ENCODE measurements at places on chromosomes 13 and 19.

DNA sequence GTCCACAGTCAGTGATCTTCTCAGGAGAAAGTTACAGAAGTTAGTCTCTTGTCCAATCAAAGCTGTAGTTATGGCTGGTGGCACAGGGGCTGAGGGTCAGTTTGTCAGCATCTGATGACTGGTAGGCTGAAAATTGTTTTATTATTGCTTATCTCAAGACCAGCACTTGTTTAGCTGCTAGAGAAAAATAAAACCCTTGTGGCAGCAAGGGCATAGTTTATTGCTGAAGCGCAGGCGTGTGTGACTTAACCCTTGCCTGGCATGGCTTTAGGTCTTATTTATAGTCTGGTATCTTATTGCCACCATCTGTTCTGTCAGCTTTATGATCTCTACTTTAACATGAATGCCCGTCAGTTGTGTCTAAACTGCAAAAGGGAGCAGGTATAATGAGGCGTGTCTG, 154.7 kb downstream of the USP12 start:
- no peak for DNase-seq

DNA sequence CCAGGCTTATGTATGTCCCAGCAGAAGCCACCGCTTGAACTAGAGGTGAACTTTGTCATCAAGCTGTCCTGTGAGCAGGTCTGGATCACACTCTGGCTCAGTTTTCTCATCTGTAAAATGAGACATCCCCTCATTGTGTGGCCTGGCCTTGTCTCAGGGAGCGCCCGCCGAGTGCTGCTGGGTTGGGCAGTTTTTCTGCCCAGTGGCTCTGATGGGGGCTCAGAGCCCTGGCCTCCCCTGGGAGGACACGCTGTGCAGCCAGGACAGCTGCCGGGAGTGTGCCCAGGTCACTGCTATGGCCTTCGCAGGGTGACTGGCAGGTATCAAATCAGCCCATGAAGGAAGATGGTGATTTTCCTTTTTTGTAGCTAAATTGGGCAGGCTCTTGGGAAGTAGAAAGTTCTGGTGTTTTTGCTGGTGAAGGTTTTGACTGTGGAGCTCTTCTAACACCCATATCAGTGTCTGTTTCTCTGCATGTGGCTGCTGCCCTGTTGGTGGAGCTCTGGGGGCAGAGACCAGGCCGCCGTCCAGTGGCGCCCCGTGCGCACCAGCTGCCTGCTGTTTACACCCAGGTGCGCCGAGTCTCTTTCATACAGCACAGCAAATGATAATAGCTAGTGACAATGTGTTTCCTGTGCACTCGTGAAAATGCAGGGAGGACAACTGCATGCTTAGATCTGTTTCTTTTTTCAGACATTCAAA, 40.8 kb downstream of the SLC7A9 start:
- peak; percentile 14 for DNase-seq

DNA sequence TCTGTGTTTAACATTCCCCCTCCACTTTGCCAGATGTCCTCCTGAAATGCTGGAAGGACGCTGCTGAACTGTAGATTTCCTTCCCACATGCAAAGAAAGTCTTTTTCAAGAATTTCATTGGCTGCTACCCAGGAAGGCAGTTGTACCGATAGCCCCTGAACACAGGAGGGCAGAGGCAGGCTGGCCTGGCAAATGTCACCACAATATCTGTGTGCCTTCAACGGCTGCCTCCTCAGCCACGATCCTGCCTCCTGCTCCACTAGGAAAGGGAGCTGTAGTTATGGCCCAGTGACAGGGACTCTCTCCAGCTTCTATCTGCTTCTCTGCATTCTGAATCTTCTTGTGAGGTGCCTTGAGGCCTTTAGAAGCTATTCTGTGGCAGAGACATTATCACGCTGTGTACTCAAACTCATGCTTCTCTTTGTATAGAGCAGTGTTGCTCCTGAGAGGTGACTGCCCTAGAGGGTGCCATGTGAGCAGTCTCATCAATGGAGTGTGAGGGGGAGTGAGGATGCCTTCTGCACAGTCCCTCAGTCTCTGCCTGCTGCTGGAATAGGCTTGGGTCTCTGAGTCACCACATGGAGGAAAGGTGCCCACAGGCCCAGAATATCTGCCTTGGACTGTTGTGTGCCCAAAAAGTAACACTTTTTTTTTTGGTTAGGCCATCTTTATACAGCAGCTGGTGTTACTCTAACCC, 279.8 kb downstream of the DNAJC15 start:
- no peak for DNase-seq

DNA sequence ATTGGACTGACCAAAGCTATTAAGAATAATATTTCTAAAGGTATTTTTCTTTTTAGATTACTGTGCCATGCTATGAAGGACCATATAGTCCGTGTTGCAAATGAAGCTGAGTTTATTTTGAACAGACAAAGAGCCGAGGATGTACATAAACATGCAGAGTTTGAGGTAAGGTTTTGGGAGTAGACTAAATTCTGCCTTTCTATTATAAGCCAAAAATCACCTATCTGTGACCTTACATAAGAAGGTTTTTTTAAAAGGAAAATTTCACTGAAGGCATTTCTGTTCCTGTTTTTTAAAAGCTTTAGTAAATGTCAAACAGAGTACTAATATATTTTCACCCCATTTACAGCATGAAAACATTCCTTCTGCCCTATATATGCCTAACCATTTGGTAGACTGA, 127.4 kb downstream of the MAB21L1 start:
- DNase-seq = no peak

- peak; percentile 52 for DNase-seq
These were observed 62.4 kb downstream of the SERTM1 start for GRCh38 chr13:36736119-36736726.

DNA sequence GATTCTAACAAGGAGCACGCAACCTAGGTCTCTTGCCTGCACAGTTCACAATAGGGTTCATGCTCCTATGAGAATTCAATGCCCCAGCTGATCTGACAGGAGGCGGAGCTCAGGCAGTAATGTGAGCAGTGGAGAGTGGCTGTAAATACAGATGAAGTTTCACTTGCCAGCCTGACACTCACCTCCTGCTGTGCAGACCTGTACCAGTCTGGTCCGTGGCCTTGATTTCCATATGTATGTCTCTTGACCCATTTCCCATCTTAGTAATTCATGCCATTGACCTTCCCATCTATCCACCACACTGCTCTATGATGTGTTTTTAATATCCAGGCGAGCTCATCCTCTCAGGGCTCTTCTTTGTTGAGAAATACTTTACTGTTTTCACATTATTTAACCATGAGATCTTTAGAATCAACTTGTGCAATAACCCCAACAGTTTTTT, 95.2 kb downstream of the LRCH1 start:
- DNase-seq = peak; percentile 28

GRCh38 chr19:8705742-8706141, 7.1 kb upstream of the ACTL9 start:
- no peak for DNase-seq

DNA sequence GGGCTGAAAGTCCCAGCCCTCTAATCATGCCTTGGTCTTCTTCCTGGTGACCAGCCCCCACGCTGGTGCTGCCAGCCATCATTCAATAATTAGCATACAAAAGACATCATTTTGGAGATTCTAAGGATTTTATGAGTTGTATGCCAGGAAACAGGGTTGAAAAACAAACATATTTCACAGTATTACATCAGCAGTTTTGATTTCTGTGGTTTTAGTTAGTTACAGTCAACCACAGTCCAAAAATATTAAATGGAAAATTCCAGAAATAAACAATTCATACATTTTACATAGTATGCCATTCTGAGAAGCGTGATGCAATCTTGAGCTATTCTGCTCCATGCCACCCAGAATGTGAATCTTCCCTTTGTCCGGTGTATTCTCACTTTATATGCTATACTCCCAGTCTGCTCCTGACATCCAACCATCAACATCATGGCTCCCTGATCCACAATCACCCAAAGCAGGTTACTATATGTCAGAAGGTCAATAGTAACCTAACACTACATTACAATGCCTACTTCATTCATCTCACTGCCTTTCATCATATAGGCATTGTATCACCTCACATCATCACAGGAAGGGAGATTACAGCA, 49.2 kb downstream of the STOML3 start:
- no peak for DNase-seq

DNA sequence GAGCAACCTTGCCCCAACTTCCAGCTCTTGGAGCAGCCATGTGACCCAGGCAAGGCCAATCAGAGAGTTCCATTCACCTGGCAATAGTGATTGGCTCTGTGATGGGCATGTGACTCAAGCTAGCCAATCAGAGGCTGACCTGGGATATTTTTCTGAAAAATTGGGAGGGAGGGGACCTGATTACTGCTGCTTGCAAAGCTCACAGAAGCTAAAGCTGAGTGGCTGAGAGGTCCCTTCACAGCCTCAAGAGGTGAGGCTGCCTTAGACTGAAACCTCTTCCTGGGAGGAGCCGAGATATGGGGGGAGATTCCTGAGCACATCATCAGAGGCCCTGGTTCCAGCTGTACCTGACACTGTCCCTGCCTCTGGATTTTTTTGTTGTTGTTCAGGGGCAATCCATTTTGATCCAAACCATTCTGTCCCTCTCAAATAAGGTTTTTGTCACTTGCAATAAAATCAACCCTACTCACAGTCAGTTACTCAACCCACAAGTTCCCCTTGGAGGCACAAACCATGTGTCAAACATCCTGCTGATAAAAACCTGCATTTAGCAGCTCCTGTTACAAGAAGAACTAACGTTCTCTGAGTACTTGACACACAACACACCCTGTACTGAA, 4.8 kb downstream of the CIB3 start:
- no peak for DNase-seq

DNA sequence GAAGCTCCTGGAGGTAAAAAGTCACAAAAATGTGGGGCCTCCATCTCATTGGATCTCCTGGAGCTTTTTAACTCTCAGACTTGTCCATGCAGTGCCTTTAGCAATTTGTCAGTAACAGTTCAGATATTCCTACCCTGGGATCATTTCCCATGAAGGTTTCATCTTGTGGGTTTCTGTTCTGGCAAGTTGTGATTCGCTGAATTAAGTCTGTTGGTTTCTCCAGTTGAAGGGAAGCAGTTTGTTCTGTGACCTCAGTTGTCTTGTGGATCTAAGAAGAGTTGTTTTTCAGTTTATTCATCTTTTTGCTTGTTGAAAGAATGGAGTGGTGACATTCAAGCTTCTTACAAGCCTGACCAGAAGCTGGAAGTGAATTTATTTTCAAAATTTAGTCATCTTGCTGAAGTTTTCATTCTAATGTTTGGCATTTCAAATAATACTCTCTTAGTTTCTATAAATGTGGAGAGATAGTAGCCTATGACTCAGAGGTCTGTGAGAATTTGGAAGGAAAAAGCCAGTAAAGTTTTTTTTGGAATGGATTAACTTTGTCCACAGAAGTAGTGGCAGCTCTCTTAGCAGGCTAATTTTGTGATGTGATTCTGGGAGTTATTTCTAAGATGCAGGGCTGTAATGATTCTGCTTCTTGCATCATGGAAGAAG, 120.1 kb upstream of the CSNK1A1L start:
- DNase-seq = no peak

DNA sequence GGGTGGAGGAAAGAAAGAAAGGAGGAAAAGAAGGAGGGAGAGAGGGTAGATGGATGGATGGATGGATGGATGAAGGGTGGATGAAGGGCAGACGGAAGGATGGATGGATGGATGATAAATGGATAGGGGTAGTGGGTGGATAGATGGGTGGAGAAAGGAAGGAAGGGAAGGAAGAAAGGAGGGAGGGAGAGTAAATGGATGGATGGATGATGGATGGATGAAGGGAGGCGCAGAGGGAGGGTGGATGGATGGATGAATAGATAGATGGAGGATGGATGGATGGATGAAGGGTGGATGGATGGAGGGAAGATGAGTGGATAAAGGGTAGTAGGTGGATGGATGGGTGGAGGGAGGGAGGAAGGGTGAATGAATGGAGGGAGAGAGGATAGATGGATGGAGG, 41.2 kb downstream of the CPAMD8 start:
- no peak for DNase-seq

Measured in CD4-positive, alpha-beta T cell treated with Interleukin-6 for 4 hours (primary cell).